ENCODE measurements at places on chromosomes 12 and 14.

DNA sequence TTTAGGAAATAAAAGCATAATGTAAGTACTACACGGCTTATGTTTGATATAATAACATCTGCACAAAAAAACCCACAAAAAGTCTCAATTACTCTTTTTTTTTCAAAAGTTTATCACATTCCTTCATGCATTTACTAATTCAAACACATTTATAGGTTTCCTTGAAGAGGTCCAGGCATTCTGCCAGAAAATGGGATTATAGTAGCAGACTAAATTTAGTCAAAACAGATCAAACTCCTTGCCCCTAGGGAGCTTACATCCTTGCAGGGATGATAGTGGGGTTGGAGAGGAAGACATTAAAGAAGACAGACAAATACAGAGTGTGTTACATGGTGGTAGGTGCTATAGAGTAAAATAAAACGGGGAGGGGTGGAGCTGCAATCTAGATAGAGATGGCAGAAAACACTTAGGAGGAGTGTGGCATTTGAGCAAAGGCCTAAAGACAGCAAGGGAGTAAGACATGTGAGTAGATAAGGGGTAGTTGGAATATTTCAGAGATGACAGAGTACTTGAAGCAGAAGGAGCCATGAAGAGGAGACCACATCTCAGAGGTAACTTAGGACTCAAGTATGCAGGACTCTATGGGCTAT, 266.9 kb downstream of the PPFIA2 start:
- DNase-seq: no peak

DNA sequence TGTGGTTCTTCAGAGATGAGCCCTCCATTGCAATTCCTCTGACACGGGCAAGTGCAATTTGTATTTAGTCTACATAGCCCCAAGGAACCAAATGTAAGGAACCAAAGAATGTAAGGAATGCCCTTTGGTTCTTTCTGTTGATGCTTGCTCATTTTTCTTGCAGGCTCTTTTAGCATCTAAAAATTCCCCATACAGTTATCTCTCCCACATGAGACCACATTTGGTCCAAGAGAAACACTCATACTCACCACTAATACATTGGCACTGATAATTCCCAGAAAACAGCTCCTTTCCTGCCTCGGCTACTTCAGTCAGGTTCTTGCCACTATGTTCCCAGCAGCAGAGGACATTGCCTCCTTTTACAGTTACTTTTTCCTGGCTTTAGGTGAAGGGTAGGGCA, 332.6 kb downstream of the AEBP2 start:
- DNase-seq: peak; percentile 13

DNA sequence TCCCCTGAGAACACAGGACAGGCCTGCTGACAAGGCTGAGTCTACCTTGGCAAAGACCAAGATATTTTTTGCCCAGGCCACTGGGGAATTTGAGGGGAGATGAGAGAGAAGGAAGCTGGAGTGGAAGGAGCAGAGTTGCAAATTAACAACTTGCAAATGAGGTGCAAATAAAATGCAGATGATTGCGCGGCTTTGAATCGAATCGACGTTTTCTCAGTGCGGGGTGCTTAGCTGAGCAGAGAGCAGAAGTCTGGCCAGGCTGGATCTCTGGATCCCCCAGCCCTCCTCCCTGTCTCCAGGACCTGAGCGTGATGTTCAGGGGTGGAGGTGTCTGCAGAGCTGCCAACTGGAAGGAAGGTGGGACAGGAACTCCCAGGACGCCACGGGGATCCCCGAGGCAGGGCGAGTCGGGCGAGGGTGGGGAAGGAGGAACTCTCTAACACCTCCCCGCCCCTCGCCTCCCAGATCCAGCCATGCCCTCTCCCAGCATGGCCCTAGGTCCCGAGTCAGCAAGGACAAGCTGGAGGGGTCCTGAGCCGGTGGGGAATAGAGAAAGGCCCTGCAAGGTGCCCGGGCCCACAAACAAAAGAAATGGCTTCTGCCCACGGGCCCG, 527 bp upstream of the CARMIL3 start:
- DNase-seq: peak; percentile 75

- DNase-seq: peak; percentile 58
Observed at GRCh38 chr12:117231750-117232149, 41.5 kb upstream of the FBXO21 start.

GRCh38 chr12:31324845-31325523, 966 bp downstream of the SINHCAF start:
- DNase-seq: peak; percentile 58
